ENCODE measurements at places on chromosomes 3 and 15.

- DNase-seq = no peak
These were observed 43.3 kb upstream of the ZPLD1 start for GRCh38 chr3:102391491-102391890.

GRCh38 chr3:193857996-193858395, 265.0 kb downstream of the OPA1 start:
- DNase-seq = no peak

- DNase-seq = no peak
These were observed 408.4 kb downstream of the NAALADL2 start for GRCh38 chr3:175267561-175267960.

GRCh38 chr3:42749753-42750231, 23.3 kb downstream of the CCDC13 start:
- no peak for DNase-seq

Data from stimulated activated CD8-positive, alpha-beta memory T cell treated with anti-CD3 and anti-CD28 coated beads, Interleukin-4, amount 100 ng/mL, for 1 hour (primary cell).